ENCODE measurements at places on chromosomes 6 and 20.
A peak's percentile ranks its signal among the peaks of the same experiment; 100 is the strongest.

- DNase-seq: no peak
Observed at GRCh38 chr6:55545791-55546190, 33.2 kb downstream of the HMGCLL1 start.

DNA sequence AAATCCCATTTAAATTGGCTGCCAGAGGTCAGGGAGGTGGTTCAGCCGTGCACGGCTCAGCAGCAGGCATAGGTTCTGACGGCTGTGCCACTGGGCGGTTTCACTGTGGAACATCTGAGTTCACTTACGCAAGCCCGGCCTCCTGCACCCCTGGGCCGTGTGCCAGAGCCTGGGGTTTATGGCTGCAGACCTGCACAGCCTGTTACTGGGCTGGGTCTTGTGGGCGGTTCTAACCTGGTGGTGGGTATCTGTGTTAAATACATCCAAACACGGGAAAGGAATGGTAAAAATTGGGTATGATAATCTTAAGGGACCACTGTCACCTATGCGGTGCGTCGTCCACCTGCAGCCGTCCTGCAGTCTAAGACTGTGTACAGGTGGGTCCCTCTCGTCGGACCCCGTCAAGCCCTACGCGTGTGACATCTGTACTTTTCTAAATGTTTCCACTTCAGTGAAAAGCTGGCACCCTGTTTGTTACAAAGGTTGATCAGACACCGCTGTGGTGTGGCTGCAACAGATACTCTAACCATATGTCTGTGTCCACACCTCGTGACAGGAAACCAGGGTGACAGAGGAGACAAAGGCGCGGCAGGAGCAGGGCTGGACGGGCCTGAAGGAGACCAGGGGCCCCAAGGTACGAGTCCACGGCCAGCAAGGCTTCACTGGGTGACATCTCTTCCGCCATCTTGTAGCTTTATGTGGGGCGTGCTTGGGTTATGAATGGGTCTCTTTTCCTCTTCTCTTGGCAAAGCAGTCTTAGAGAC, 21.5 kb downstream of the COL9A3 start:
- DNase-seq: no peak

DNA sequence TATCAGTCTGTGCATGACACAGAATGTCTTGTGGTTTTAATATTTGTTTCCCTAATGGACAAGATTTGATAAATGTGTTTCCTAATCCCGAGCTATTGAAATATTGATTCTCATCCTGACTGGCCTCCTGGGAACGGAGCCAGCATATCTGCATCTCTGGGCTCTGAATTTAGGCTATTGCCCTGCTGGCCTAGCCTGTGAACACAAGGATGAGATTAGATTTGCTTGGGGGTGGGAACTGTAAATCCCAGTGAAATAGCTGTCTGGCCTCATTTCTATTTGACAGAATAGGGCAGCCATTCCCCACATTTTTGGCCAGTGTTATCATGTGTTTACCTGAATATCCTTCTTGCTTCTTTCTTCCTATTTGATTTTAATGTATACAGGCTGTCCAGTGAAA, 198.4 kb upstream of the SOX4 start:
- DNase-seq: no peak

GRCh38 chr6:30787954-30788353, 43.6 kb upstream of the IER3 start:
- peak; percentile 75 for DNase-seq

- DNase-seq: peak; percentile 11
Observed at GRCh38 chr20:32386091-32386490, 28.0 kb downstream of the ASXL1 start.

DNA sequence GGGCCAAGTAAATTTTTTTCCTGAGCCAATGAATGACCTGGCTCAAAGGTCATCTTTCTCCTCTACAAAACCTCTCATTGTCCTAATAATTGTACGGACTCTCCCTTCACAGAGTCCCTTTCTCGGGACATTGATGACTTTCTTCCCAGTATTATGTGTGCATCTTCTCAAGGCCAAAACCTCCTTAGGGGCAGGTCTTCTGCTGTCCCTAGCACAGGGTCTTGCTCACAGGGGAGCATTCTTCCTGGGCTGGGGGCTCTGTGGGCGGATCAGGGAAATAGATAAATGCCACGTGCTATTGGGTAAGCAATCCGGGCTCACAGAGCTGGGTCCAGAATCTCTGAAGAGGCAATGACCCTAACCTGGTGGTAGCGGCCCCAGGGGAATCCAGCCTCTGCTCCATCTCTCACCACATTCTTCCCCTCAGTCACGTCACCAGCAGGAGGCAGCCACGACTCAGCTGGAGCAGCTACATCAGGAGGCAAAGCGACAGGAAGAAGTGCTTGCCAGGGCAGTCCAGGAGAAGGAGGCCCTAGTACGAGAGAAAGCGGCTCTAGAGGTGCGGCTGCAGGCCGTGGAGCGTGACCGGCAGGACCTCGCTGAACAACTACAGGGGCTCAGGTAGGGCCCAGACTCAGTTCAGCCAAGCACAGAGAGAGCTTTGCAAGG, 23.5 kb downstream of the CEP250 start:
- no peak for DNase-seq
